ENCODE measurements at places on chromosomes 5 and 9. TPM values are rescaled to one million over a fixed set of nuclear protein-coding genes. Genes with fewer than 3 reads are reported as not detected.

Gene SHC3
- 11.0 TPM for total RNA-seq

Gene SUSD3
- total RNA-seq = 7.0 TPM

Gene PCDHB4
- 2.7 TPM for total RNA-seq

Gene CWC27
- total RNA-seq = 13.6 TPM

Gene LCN1
- not detected for total RNA-seq

Gene FBP2
- total RNA-seq = 0.49 TPM

Gene C9orf57
- total RNA-seq = not detected

Gene TMEFF1
- 0.30 TPM for total RNA-seq

Gene GRM6
- total RNA-seq = not detected

Gene ADGRD2
- not detected for total RNA-seq

Gene ARID3C
- total RNA-seq = not detected

Gene AMBP
- total RNA-seq = not detected

Gene N4BP3
- total RNA-seq = 3.5 TPM

Gene GABRP
- 0.20 TPM for total RNA-seq

Gene FCN1
- total RNA-seq = 40.9 TPM

Gene DBH
- not detected for total RNA-seq

Gene GKAP1
- 15.8 TPM for total RNA-seq

Gene MAT2B
- total RNA-seq = 47.1 TPM

Gene SHOC1
- 0.15 TPM for total RNA-seq

Gene IL7R
- 139 TPM for total RNA-seq

Gene C5orf34
- 1.1 TPM for total RNA-seq

Gene PRSS3
- 0.69 TPM for total RNA-seq

Gene ANXA2R
- total RNA-seq = 25.1 TPM

Gene HMCN2
- 1.2 TPM for total RNA-seq

Gene APBA1
- total RNA-seq = 3.8 TPM

Gene C7
- total RNA-seq = 123 TPM

Gene WDR38
- total RNA-seq = 4.1 TPM

Gene MZB1
- total RNA-seq = 22.1 TPM

Gene SPINK4
- total RNA-seq = not detected

Gene PCDHGA6
- total RNA-seq = 6.3 TPM

Gene SLC22A4
- 5.2 TPM for total RNA-seq

Measured in upper lobe of left lung (tissue), 6 donors.